ENCODE measurements at places on chromosomes 5 and 9.

DNA sequence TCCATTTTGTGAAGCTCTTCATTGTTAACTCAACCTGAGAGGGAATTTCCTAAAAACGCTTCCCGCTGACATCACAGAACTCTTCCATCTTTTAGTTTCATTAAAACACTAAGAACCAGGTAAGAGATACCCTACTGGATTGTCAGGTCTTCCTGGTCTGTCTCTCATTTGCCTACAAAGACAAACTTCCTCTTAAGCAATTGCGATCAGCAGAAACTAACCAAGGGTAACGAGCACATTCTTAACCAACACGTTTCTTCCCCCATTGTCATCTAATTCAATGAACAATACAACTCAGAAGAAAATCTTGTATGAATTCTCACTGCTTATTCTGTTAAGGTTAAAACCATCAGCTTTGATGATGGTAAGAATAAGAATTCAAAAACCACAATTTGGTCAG is 6.6 kb downstream of the FBXW11 start:
- DNase-seq, result no peak

DNA sequence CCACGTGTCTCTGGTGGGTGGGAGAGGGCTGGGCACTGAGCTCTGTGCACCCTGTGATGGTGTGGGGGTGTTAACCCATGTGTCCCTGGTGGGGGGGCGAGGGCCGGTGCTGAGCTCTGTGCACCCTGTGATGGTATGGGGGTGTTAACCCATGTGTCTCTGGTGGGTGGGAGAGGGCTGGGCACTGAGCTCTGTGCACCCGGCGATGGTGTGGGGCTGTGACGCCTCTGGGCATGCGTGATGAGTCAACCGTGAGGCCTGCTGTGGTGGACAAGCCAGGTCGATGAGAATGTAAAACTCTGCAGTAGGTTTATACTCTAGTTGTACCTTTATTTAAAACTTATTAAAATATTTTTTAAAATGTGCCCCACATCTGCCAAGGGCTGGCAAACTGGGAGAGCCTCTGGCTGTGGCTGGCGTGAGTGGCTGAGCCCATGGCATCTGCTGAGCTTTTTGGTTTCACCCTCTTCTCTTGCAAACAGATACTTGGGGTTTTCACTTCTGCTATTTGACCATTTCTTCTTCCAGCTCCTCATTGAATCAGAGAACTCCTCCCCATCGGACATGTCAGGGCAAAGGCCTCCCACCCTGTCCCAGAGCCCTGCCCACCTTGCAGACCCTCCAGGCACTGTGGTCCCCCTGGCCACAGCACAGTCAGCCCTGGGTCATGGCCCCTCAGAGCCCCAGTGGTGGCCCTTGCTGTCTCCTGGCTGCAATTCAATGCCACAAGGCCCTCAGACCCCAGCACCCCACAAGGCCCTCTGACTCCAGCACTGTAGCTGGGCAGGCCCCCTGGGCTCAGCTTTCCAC is 18.5 kb upstream of the EXOC3 start:
- DNase-seq, result no peak

DNA sequence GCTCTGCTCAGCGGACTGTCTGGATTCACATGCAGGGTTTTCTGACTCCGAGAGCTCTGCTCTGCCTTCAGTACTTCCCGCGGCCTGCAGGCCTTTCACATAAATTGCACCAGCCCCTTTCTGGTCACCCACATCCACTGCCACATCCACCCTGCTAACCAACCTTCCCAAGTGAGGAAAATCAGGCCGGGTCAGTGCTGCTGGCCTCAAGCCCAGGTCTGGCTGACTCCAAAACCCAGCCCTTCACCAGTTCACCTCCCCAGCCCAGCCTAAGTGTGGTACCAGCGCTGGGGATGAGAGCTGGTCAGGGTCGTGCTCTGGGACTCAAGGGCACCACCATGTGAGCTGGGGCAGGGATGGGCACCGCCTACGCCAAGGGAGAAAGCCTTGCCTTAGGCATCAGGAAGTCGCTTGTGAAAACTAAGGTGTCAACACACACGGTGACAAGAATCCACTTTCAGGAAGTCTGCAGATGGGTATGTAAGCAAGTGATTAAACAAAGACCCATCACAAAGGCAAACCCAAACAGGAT is 12.3 kb downstream of the LMAN2 start:
- DNase-seq, result no peak

GRCh38 chr5:173534664-173535063 is 81.8 kb downstream of the BOD1 start:
- DNase-seq, result no peak

DNA sequence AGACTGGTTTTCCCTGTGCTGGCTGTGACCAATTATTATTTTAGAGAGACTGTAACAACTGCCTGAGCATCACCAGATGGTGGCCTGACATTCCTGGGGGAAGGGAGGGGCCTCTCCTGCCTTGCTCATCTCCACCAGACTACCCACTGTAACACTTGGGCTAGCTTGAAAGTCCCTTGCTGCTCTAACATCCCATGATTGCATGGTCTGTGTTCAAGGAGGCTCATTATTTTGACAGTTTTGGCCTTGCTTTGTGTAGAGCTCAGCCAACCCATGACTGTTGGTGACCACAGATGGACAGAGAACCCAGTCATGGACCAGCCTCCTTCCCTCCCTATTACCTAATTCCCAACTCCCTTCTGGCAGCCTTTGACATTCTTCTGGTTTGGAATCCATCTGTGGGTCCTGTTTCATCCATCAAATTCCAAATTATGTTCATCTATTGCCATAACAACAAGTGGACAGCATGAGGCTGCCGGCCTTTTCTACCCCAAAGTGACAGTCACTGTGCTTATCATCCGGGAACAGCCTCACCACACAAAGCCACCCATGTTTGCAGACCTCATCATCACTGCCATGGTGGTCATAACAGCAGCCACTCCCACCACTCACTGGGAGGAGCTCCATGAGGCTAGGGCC is 49.0 kb upstream of the ICE1 start:
- no peak for DNase-seq

- DNase-seq, result no peak
Observed at GRCh38 chr5:62273687-62274086, 32.3 kb upstream of the KIF2A start.

GRCh38 chr5:19240170-19240569 is 747.8 kb downstream of the CDH18 start:
- no peak for DNase-seq

- no peak for DNase-seq
Observed at GRCh38 chr5:104412649-104413240, 850.2 kb upstream of the NUDT12 start.

DNA sequence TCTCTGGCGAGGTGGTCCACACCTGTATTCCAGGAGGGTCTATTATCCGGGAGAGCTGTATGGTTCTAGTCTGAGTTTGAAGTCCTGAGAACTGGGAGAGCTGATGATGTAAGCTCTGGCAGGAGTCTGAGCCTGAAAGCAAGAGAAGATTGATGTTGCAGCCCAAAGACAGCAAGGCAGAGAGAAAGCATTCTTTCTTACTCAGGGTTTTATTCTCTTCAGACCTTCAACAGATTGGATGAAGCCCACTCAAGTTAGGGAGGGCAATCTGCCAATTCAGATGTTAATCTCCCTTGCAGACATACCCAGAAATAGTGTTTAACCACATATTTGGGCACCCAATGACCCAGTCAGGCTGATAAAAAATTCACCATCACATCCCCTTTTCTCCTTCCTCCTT is 159.1 kb downstream of the CCDC171 start:
- DNase-seq, result no peak

- no peak for DNase-seq
Observed at GRCh38 chr5:116583862-116584222, 9.2 kb upstream of the SEMA6A start.

GRCh38 chr5:137032929-137033328 is 466.2 kb downstream of the SPOCK1 start:
- DNase-seq, result no peak

GRCh38 chr5:2093859-2094615 is 211.3 kb upstream of the IRX4 start:
- DNase-seq, result no peak

GRCh38 chr5:955886-956761 is 52.5 kb upstream of the NKD2 start:
- DNase-seq, result no peak

DNA sequence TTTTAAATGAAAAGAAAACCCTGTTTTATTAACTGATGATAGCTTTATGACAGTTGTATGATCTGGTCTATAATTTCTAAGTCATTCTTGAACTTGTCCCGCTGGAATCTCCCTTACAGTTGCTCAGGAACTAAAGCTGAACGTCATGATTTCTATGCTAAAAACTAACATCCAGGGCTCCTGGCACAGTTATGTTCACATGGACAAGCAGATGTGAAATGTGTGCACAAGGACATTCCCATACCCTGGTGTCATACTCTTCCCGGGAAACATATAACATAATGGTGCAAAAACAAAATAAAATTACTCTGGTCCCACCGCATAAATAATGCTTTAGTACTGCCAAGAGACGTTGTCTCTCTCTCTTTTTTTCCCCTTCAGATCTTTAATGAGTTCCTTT is 134.9 kb downstream of the PRDM6 start:
- DNase-seq, result no peak

DNA sequence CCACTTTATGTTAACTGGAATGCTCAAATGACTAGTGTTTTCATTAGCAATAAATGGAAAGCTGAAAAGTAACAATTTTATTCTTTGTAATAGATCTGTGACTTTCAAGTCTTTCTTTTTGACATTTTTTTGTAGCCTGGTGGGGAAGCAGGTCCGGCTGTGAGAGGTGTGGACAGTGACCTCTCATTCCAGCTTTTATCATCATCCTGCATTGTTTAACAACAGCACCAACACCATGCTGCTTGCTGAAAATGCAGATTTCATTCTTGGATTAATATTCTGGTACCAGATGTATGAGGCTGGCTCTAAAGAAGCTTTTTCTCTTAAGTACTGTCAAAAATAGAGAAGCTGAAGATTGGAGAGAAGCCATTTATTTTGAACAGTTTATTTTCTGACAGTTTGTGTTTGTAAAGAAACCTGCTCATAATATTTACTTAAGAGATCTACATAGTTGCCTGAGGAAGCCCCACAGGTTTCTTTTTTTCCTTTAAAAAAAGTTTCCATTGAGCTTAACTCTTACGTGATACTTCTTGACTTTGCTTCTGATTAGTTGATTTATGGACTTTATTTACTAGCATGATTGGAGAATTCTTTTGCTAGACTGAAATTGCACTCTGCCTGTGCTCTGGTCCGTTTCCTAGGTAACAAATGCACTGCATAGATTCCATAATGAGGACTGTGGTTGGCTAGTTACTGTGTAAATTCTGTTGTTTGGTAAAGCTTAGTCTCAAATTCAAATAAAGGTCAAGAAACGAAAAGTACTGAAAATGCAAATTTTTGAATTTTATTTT is 3.4 kb downstream of the KIAA1958 start:
- no peak for DNase-seq

DNA sequence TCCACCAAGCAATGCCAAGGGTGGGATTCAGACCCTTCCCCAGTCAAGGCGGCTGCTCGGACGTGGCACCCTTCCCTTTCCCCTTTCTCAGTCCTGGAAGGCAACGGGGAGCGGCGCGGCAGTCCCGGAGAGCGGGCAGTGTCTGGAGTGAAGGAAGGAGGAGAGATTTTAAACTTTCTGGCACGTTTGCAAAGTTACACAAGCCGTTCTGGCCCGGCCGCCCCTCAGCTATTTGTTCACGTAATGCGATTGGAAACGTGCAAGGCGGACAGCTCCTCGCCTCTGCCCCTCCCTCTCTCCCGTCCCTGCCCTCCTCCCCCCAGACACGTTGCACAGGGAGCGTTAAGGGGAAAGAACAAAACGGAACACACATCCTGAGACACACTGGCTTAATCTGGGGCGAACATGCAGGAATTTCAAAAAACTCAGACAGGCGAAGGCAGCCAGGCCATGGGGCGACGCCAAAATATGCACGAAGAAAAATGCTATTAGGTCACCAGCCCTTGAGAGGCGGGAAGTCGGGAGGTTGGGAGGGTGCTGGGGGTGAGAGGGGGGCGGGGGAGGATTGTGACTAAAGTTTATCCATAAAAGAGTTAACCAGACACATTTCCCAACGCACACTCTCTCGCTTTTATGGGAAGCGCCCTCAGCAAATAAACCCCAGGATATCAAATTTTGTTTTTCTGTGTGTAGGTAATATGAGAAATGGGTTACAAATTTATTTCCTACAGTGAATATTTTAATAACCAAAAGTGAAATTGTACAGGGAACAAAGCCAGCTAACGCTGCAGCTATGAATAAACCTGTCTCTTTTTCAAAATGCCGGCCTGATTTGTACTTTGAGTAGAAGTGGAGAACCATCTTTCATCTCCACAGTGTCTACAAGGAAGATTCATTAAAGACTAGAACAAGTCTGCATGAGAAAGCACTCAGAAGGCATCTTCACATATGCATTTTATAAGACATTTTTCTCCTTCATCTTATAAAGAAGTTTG is at the start of gene LOX:
LOX (minus strand) TSS at position 144 of the 995 bp plus-strand sequence. CDS start 274 bp downstream, outside the sequence.
- DNase-seq, result no peak

DNA sequence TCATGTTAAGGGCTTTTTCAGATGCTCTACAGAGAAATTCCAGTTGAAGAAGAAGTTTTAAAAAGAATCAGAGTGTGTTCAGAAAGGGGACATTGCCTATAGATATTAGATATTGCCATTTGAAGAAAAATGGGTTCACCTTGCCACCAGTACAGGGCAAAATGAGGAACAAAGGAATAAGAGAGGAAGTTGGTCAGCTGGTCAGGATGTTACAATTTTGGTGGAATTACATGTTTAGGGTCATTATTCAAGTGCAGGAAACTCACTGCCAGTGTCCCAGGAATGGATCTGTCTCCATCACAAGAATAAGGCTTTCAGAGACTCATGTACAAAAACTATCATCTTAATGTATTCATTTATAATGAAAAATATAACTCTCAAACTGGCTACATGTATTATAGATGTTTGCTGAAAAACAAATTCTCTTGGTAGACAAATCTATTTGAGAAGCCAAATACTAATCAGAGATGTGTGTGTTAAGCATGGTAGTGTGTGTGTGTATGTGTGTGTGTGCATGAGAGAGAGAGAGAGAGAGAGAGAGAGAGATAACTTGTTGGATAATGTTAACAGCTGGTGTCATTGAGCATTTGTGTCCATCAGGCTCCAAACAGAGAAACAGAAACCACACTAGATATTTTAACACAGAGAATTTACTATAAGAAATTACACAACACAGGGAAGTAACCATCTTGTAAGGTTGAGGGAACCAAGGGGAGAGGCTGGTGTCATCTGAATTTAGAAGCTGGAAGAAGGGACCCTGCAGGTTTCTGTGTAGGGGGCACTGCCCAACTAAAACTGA is 5.0 kb upstream of the C1QTNF3 start:
- no peak for DNase-seq

DNA sequence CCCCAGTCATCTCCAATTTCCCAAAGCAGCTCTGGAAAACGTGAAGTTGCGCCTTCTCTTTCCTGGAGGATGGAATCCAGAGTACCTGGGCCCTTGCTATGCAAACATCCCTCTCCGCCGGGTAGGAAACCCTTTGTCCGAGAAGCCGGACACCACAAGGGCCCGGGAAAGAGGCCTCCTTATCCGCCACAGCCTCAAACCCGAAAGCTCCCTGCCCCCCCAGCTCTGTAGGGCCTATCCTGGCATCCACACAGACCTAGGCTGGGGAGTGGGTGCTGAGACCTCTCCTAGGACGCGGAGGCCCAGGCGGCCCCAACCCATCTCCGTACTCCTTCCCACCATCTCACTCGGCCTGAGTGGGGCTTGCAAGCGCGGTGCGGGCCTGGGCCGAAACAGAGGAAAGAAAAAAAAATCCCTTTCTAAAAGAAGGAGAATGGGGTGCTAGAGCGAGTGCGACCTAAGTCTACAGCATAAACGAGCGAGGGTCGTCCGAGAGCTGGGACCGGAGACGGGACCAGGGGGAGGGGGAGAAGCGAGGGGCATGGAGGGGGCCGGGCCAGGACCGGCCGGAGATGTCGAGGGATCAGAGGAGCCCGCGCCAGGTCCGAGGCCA is 624 bp downstream of the FBXW11 start:
- no peak for DNase-seq
